Hepatic stellate cell (primary cell): ENCODE measurements at places on chromosomes 13 and 19.

DNA sequence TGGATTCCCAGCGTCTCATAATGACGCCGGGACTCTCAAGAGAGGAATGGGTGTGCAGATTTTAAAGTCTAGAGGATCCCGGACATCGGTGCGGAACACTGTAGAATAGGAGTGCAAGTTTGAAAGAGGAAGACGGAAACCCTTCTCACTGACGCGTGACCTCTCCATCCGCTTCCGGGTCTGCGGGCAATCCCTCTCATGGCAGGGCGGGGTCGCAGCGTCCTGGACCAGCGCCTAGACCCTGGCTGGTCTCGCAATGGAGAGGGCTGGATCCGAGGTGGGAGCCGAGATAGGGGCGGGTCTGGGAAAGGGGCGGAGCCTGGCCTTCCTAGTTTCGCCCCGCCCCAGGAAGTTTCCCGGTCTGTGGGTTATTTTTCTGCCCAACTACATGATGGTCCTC lies 4.6 kb upstream of the ZNF845 start:
- DNase-seq, result no peak

GRCh38 chr13:94664889-94665288 lies 47.5 kb downstream of the SOX21 start:
- no peak for DNase-seq

- DNase-seq, result no peak
Observed at GRCh38 chr19:9996541-9996940, 13.8 kb downstream of the COL5A3 start.

- DNase-seq, result no peak
Observed at GRCh38 chr19:18905513-18906236, 9.7 kb upstream of the CERS1 start.

- no peak for DNase-seq
Observed at GRCh38 chr13:85441975-85442374, 357.2 kb downstream of the SLITRK6 start.

DNA sequence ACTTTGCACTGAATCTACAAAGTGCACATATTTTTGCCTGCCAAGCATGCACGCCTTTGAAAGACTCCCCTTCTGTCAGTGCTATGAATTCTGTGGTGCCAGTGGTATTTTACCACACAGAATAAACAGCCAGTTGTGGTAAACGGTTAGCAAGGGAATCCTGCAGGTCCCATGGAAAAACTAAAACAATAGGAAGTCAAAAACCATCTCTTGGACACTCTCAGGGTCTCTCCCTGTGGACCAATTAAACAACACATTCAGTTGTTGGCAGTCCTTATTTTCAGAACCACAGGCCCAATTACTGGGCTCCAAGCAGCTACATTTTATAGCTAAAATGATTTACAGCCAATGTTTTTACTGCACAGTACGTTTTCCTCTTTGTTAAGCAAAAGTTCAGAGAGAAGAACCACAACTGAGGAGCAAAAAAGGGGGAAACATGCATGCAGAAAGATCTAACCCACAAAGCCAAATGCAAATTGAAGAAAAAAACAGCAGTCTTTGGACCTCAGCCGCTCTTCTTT lies 116.9 kb downstream of the KCTD12 start:
- DNase-seq, result no peak

DNA sequence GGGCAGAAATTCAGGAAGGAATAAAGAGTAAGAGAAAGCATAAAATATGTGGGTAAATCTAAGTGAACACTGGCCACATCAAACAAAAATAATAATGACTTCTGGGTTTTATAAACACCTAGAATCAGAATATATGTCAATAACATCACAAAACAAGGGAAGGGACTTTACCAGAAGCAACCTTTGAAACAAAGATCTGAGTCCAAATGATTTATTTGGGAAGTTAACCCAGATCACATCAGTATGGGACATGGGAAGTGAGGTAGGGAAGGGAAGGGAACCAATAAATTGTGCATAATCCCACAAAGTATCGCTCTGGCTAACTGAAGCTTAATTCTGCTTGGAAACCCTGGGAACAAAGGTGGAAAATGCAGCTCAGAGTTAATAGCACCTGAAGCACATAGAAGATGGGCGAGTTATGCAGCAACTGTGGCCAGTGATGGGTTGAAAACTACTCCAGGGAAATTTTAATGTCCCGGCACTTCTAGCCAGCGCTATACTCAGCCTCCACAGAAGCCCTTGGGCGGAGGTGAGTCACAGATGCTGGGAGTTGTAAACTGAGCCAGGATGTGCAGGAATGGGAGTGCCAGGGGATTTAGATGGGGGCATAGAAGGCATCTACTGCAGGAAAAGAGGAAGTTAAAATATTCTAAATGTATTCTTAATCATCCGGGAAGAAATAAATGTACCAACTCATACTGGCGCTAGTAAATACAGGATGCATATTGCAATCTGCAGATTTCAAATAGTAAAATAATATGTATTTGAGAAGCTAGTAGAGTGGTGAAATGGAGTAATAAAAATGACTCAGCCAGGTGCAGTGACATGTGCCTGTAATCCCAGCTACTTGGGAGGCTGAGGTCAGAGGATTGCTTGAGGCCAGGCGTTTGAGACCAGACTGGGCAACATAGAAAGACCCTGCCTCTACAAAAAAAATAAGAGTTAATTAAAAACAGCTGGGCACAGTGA lies 34.2 kb upstream of the CEBPG start:
- no peak for DNase-seq

- DNase-seq, result no peak
Observed at GRCh38 chr19:45474606-45475521, 7.1 kb downstream of the FOSB start.

DNA sequence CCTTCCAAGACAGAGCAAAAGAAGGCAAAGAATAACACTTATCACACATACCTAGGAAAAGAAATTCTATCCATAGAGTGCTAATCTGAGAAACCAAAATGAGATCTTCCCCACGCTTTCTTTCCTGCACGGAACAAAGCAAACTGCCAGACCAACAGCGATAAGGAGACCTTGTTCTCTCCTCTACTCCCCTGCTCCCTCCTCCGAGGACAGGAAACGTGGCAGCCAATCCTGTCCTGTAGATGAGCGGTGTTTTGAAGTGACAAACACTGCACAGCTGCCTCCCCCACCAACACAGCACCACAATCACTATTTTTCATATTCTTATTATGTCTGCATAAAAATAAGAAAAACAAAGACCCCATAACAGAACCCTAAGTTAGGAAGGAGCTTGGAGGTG lies 113.9 kb upstream of the IRS2 start:
- DNase-seq, result no peak

DNA sequence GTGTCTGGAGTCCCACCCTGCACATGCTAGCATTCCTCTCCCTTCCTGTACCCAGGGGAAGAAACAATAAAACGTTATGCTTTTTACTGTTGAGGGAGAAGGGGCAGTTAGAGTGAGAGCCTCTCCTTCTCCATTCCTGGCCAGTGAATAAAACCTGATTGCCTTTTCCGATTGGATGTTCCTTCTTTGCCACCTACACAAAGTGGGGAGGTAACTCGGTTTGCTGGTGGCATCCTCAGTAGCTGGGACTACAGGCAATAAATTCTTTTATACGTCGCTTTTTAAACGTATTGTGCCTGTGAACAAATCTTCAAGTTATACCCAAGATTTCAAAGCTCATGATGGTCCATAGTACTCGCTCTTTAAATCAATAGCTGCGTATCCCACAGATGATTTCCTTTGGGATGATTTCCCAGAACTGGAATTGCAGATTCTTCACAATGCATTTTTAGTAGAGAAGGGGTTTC lies 660 bp upstream of the MVB12A start:
- DNase-seq, result no peak

DNA sequence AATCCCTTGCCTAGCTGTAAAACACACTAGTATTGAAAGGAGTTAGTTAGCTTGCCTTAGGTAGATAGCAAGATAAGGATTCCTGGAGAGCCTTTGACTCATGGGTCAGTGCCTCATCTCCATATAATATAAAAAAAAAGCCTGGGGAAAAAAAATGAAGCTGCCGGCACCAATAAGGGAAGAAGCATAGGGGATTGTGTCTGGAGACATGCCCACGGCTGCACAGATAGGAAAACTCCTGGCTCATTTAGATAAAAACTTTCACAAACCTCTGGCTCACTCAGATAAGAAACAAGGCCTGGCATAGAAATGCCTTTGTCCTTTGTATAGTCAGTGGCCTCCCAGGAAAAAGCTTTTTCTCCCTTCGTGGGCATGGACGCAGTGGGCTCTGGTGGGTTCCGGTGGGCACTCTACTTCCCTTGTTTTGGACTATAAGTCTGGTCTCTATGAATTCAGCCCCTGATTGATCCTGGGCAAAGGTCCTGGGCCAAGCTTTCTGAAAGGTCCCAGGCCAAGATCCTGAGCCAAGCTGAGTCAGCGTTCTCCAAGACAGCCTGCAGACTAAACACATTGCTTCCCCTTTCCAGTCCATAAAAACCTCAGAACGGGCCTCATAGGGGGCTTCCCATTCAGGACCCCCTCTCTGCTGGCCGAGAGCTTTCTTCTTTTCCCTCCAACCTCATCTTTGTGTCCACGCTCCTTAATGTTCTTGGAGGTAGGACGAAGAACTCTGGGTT lies 4.9 kb upstream of the OR7A17 start:
- DNase-seq, result no peak

GRCh38 chr19:33557196-33557595 lies 35.6 kb upstream of the PEPD start:
- no peak for DNase-seq

GRCh38 chr13:44198826-44199225 lies 174.8 kb upstream of the SERP2 start:
- no peak for DNase-seq

DNA sequence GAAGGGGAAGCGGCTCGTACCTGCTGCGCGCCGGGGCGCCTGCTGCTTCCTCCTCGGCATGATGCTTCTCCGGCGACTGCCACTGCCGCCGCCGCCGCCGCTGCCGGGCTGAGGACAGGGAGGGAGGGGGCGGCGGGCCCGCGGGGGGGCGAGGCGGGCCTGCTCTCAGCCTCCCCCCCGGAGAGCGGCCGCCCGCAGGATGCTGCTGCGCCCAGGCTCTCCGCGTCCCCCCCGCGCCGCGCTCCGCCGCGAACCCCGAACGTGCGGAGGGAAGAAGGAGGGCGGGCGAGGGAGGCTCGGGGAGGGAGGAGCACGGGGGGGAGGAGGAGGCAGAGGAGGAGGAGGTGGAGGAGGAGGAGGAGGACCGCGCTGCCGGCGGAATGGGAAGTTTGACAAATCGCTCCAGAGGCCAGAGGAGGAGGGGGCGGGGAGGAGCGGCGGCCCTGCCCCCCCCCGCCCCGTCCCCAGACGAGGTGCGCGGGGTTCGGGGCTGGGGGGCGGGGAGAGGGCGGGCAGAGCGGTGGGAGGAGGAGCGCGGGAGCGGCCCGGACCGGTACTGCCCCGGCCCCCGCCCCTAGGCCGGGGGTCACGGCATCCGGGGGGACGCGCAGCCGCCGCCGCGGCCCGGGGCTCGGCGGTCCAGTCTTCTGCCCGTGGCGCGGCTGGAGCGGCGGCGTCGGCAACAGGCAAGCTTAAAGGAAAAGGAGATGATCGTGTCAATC lies at the start of gene TSHZ3:
TSS of gene TSHZ3 (minus strand) at position 277 of the 722 bp plus-strand sequence. CDS start at position 60, 217 bp downstream.
- peak; percentile 66 for DNase-seq

GRCh38 chr19:10339380-10339960 lies at the start of gene ICAM3:
Gene ICAM3, minus strand, starts transcription at chr19:10339624. Its CDS starts 10 bp downstream, at chr19:10339614.
- DNase-seq, result no peak

DNA sequence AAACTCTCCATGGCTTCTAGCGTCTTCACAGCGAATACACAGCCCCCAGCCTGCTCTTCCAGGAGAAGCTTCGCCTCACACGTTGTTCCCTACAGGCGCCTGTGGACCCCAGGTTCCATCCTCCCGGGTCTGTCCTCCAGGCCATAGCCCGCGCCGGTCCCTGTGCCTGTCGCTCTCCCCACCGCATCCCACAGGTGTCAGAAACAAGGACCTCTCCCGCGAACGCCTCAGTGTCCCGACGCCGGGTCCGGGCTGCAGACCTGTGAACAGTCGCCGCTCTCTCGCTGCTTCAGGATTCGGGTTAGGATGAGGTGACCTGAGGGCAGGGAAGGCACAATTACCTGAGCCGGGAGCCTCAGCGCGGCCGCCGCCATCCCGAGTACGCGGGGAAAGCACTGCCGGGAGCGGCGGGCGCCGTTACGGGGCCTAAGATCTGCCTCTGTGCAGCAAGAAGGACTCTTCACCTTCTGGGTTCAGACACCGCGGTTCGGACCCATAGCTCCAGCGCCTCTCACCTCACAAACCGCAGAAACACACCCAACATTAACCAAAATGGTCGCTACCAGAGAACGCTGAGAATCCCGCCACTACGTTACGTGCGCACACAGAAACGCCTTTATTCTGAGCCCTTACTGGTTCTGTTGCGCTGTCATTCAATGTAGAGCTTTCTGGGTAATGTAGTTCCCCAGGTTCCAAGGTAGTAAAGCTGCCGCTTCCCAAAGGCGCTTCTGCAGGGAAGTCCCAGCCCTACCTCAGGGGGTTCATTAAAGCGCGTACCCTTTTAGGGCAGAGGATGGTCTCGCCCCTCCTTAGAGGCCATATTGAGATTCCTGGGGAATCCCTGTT lies at the start of gene ZNF418:
TSS of gene ZNF418 (minus strand) at position 583 of the 846 bp plus-strand sequence. CDS start 1,580 bp downstream, outside the sequence.
- DNase-seq, result peak; percentile 75

DNA sequence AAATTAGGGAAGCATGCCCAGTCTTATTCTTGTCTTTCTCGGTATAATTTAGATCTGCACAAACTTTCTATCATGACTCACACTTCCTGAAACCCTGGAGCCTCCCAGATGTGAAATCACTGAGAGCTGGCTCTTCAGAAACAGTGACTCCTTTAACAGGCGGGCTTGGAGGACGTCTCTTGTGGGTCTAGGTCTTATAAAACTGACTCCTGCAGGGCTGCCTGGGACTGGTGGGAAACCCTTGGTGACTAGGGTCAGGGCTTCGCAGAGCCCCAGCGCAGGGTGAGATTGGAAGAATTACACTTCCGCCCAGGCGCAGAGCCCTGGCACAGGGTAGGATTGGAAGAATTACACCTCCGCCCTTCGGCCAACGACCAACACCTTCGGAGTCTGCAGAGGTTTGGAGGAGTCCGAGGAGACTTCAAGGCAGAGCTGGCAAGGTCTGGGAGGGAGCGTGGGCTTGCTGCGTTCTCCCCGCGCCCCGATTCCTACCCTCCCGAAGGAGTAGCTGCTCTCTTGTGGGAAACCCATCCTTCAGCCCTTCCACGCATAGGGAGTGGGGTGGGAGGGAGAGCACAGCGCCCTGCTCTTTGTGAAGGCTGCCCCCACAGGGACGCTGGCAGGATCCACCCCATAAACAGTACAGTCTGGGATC lies 43.4 kb upstream of the MAP3K10 start:
- peak; percentile 55 for DNase-seq

GRCh38 chr19:53910170-53910518 lies 1.1 kb downstream of the CACNG7 start:
- DNase-seq, result no peak

GRCh38 chr13:20997301-20998161 lies 63.9 kb downstream of the LATS2 start:
- DNase-seq, result peak; percentile 90

GRCh38 chr13:113143466-113144254 lies 14.8 kb upstream of the PROZ start:
- no peak for DNase-seq
